ENCODE measurements at places on chromosomes 11 and 22. TPM values are rescaled to one million over a fixed set of nuclear protein-coding genes. Genes with fewer than 3 reads are reported as not detected.

Gene APOA5
- not detected for polyA plus RNA-seq

Gene OR8U1
- not detected for polyA plus RNA-seq

Gene RIMBP3B
- polyA plus RNA-seq = 0.07 TPM

- peak; percentile 68 for DNase-seq
Observed at GRCh38 chr11:23405350-23405937, 545.2 kb upstream of the CCDC179 start.

DNA sequence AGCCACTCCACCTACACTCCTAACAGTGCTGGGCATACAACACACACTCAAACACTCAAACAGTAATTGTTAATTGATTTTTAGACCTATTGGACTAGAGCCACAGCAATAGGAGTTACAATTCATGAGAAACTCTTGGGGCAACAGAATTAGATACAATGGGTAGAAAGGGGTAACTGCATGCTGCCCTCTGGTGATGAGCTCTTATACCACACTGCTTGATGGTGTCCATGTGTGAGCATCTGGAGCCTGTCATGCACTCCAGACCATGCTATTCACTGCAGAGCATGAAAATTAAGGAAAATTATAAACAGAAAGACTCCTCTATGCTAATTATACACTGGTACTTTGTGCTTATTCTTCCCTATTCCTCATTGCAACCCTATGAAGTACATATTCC, 975.5 kb upstream of the CCDC90B start:
- no peak for DNase-seq

- no peak for DNase-seq
Observed at GRCh38 chr22:45632791-45633515, 38.7 kb upstream of the ATXN10 start.

DNA sequence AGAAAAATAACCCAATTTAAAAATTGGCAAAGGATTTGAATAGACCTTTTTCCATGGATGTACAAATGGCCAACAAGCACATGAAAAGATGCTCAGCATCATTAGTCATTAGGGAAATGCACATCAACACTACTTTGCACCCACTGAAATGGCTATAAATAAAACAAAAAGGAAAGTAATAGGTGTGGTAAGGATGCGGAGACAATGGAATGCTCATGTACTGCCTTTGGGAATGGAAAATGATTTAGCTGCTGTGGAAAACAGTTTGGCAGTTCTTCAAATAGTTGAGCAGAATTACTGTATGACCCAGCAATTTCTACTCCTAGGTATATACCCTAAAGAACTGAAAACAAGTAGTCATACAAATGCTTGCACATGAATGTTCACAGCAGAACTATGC, 37.4 kb downstream of the LARGE2 start:
- no peak for DNase-seq

DNA sequence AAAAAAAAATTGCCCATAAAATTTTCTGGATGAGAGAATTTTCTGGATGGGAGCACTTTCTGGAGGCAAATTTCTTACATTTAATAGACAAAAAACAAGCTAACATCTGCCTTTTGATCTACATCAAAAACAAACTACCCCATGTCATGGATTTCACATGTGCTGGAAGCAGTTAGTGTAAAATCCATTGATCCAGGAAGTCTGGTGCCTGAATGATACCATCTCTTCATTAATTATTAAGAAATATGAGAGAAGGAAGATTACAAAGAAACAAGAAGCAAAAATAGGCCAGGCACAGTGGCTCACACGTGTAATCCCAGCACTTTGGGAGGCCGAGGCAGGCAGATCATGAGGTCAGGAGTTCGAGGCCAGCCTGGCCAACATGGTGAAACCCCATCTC, 53.2 kb upstream of the FAM181B start:
- no peak for DNase-seq

- peak; percentile 85 for DNase-seq
Observed at GRCh38 chr11:134207538-134208239, 16.1 kb downstream of the NCAPD3 start.

DNA sequence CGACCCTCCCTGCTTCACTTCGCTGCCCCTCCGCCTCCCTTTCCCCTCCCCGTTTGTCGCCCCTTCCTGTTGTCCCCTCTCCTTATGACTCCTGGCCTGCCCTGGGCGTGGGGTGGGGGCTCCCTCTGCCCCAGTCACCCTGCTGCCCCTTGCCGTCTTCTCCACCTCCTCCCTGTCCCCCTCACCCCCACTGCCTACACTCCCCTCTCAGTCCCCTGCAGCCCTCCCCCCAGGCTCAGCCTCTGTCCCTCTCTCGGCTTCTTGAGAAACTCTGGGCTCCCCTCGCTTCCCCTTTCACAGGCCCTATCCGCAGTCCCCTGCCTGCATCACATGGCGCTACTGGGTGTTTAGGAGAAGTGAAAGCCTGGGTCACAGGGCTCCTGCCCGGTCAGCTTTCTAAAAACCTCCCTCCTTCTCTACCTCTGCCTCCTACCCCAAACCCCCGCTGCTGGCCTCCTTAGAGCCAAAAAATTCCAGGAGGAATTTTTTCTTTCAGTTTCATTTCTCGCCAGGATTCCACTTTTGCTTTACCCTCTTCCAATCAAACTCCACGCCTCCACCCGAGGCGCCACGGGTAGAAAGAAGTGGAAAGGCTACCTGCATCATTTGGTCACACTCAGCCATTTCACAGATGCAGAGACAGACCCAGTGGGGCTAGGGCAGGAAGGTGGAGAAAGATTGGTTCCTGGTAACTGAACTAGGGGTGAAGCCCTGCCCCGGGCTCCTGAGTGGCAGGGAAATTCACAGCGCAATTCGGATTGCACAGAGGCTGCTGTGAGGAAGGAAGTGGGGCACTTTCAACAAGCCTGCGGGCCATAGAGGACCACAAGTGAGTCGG, at the start of gene SLC15A3:
Gene SLC15A3, minus strand, starts transcription at position 273 of the 838 bp plus-strand sequence. CDS start 625 bp downstream, outside the sequence.
- peak; percentile 95 for DNase-seq

- DNase-seq = no peak
Observed at GRCh38 chr11:33234397-33235190, 22.6 kb upstream of the HIPK3 start.

DNA sequence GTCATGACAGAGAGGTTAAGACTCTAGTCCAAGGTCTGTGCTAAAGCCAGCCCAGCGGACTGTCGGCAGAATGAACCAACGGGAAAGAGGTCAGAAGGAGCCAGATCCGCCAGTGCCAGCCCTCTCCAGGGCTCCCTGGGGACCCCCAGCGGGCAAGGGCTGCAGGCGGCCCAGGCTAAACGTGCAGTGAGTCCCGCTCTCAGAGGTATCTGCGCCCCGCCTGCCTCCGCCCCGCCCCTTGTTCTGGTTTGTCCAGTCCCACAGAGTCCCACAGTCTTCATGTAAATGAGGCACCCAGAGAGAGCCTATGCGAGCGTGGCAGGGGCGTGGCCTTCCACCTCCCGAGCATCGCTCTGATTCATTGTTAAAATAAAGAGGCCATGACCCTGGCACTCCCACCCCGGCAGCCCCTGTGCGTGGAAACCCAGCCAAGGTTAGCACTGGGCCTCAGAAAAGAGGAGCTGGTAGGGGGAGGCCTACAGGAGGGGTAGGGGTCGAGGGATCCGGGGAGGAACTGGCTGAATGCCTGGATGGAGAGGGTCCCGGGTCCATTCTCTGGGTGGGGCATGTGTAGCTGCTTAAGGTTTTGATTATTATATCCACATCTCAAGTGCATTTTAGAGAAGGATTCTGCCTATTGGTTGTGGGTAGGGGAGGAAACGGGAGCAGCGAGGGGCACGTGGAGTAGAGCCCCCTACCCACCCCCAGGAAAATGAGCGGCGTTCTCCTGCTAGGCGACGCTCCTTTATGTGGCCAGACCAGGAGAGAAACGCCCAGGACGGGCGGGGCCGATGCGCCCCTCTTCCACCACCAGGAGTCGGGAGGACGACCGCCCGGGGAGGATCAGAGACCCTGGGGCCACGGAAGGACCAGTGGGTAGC, at the start of gene TRIOBP:
Gene TRIOBP, plus strand, starts transcription at position 392 of the 881 bp plus-strand sequence. CDS start 4,318 bp downstream, outside the sequence.
- peak; percentile 95 for DNase-seq

- DNase-seq = no peak
Observed at GRCh38 chr22:49994361-49995040, 18.1 kb downstream of the IL17REL start.

GRCh38 chr11:26331911-26332571, at the start of gene ANO3:
Gene ANO3 (plus strand): TSS chr11:26332130. CDS start chr11:26332276, 146 bp downstream.
- no peak for DNase-seq

- no peak for DNase-seq
Observed at GRCh38 chr11:70306586-70307033, 36.1 kb downstream of the PPFIA1 start.

DNA sequence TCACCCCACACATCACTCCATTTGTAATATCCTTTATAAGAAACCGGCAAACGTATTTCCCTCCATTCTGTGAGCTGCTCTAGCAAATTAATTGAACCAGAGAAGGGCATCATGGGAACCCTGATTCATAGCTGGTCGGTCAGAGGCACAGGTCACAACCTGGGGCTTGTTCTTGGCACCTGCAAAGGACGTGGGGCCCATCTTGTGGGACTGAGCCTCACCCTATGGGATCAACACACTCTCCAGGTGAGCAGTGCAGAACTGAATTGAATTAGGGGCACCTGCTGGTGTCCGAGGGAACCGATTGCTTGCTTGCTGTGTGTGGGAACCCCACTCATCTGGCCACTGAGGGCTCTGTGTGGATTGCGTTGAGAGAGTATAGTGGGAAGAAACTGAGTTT, 145.3 kb downstream of the CTTN start:
- DNase-seq = peak; percentile 34

- DNase-seq = peak; percentile 65
Observed at GRCh38 chr11:117908109-117908895, 20.9 kb downstream of the TMPRSS13 start.

GRCh38 chr22:22692707-22693530, 48.5 kb downstream of the GGTLC2 start:
- peak; percentile 89 for DNase-seq

GRCh38 chr22:30386608-30386959, 627 bp downstream of the RNF215 start:
- DNase-seq = no peak

DNA sequence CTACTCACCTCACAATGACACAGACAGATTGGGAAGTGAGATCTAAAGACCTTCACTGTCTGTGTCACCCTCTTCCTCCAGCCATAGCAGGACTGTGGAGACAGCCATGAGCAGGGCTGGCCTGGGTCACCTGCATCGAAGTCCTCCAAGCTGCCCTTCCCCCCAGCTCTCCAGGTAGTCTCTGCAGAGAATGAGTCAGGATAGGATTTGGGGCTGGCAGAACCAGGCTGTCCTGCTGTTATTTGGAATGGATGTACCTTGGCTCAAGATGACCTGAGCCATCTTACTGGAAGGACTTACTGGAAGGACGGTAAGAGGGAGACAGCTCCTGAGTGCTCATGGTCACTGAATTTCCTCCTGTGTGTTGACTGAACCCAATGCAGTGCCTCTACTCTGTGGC, 29.2 kb downstream of the GGTLC2 start:
- no peak for DNase-seq
